Left lobe of liver (tissue), 2 donors: ENCODE measurements at places on chromosomes 1 and 21.

DNA sequence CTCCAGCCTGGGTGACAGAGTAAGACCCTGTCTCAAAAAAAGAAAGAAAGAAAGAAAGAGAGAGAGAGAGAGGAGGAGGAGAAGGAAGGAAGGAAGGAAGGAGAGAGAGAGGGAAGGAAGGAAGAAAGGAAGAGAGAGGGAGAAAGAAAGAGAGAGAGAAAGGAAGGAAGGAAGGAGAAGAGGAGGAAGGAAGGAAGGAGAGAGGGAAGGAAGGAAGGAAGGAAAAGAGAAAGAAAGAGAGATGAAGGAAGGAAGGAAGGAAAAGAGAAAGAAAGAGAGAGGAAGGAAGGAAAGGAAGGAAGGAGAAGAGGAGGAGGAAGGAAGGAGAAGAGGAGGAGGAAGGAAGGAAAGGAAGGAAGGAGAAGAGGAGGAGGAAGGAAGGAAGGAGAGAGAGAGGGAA lies 82.2 kb upstream of the ATP1B1 start:
- DNase-seq, result no peak

GRCh38 chr1:82879701-82880305 lies 1079.1 kb downstream of the ADGRL2 start:
- DNase-seq, result no peak

GRCh38 chr1:7407980-7408770 lies 362.9 kb upstream of the VAMP3 start:
- DNase-seq, result peak; percentile 26

GRCh38 chr1:219228058-219228419 lies 54.4 kb downstream of the LYPLAL1 start:
- DNase-seq, result no peak

- DNase-seq, result no peak
These were observed 3.2 kb downstream of the JMJD4 start for GRCh38 chr1:227731696-227732585.

GRCh38 chr1:224906340-224906739 lies 23.1 kb upstream of the DNAH14 start:
- DNase-seq, result no peak

- no peak for DNase-seq
These were observed 308.4 kb downstream of the RGS7 start for GRCh38 chr1:241048622-241049021.

GRCh38 chr1:26550946-26551345 lies 21.4 kb downstream of the RPS6KA1 start:
- DNase-seq, result no peak

GRCh38 chr21:35649186-35649585 lies 411.1 kb downstream of the SETD4 start:
- DNase-seq, result no peak
